ENCODE measurements at places on chromosomes 16 and 17. TPM values are rescaled to one million over a fixed set of nuclear protein-coding genes. Genes with fewer than 3 reads are reported as not detected.

KIF18B gene
- 7.4 TPM for total RNA-seq

RHOT1 gene
- total RNA-seq, result 36.1 TPM

CLDN7 gene
- total RNA-seq, result 0.44 TPM

TMEM98 gene
- 62.3 TPM for total RNA-seq

LGALS9C gene
- not detected for total RNA-seq

- H3K27ac ChIP-seq, result peak overlapping the region; percentile 24
- H3K4me1 ChIP-seq, result peaks cover 18% of the 10 kb centered on the region
- no peaks in the 10 kb centered on the region for H3K27me3 ChIP-seq
- no peaks in the 10 kb centered on the region for H3K36me3 ChIP-seq
- DNase-seq, result no peak
These were observed 26.3 kb downstream of the VPS53 start for GRCh38 chr17:688100-688989.

DNA sequence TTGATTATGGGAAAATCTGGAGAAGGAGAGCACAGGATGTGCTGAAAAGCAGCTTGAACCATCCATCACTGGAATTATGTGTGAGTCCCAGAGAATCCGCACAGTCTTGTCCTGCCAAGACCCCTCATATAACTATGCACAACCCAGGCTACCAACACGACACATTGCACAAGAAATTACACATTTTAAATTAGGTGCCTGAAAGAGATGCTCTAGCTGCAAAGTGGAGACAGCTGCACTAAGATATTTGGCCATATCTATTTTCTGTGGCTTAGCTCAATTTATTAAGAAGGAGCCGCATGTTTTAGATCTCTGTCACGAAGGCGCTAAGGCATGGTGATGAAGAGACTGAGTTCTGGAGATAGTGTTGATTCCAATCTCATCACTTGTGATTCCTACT, 1308.4 kb downstream of the CDH8 start:
- no peak overlapping the region for H3K27ac ChIP-seq
- no peak for DNase-seq
- H3K4me3 ChIP-seq, result no peak overlapping the region
- H3K4me1 ChIP-seq, result no peaks in the 10 kb centered on the region
- no peaks in the 10 kb centered on the region for H3K36me3 ChIP-seq

- H3K4me3 ChIP-seq, result peak overlapping the region; percentile 70
- peaks cover 39% of the 10 kb centered on the region for H3K4me1 ChIP-seq
- H3K27me3 ChIP-seq, result peaks cover 10% of the 10 kb centered on the region
- no peak for DNase-seq
- H3K27ac ChIP-seq, result peak overlapping the region; percentile 57
- H3K36me3 ChIP-seq, result no peaks in the 10 kb centered on the region
These were observed 76.9 kb downstream of the RAI1 start for GRCh38 chr17:17757956-17758845.

GRCh38 chr17:79978548-79978855, 57.2 kb downstream of the TBC1D16 start:
- H3K27ac ChIP-seq, result no peak overlapping the region
- no peaks in the 10 kb centered on the region for H3K36me3 ChIP-seq
- H3K27me3 ChIP-seq, result peaks cover 14% of the 10 kb centered on the region
- peaks cover 25% of the 10 kb centered on the region for H3K4me1 ChIP-seq
- H3K4me3 ChIP-seq, result no peak overlapping the region

DNA sequence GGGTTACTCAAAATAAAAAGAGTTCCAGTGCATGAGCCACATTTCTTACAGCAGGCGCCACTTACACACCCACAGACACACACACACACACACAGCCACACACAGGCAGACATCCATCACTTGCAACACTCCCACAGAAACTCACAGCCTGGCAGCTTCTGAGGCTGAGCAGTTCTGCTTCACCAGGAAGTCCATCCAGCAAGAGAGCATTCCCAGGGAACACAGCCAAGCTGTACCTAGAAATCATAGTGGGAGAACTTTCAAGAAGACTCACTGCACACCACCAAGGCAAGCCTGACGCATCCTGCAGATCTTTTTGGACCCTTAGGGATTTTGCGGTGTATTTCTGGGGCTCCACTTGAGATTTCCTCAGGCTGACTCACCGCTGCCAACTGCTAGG, 140.9 kb upstream of the WSB1 start:
- no peaks in the 10 kb centered on the region for H3K4me1 ChIP-seq
- H3K4me3 ChIP-seq, result no peak overlapping the region
- H3K27ac ChIP-seq, result no peak overlapping the region
- peaks cover 5% of the 10 kb centered on the region for H3K36me3 ChIP-seq
- peaks cover 2% of the 10 kb centered on the region for H3K27me3 ChIP-seq

DNA sequence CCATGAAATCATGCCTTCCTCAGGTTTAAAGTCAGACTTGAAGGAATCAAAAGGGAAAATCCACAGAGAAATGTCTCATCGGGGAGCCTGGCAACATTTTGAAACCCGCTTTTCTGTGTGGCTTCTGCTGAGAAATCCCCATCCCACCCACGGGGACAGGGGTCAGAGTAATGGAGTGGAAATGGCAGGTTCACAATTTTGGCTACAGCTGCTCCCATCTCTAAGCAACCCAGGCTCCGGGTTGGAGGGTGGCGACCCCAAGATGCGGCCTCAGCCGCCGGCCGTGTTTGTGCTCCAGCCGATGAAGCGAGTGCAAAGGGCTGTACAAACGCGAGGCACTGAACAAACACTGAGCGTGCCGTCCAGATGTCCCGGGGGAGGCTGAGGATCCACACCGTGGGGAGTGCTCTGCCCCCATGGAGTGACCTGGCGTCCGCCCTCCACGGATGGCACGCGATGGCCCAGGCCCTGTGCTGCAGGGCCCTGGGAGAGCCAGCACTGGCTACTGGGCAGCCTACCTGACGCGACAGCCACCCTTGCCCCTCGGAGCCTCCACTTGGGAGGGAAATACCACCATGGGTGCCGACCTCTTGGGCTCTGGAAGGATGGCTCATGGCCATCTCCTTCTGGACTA, 22.2 kb downstream of the SLC43A2 start:
- H3K36me3 ChIP-seq, result peaks cover 6% of the 10 kb centered on the region
- H3K4me1 ChIP-seq, result no peaks in the 10 kb centered on the region
- peaks cover 1% of the 10 kb centered on the region for H3K27me3 ChIP-seq

DNA sequence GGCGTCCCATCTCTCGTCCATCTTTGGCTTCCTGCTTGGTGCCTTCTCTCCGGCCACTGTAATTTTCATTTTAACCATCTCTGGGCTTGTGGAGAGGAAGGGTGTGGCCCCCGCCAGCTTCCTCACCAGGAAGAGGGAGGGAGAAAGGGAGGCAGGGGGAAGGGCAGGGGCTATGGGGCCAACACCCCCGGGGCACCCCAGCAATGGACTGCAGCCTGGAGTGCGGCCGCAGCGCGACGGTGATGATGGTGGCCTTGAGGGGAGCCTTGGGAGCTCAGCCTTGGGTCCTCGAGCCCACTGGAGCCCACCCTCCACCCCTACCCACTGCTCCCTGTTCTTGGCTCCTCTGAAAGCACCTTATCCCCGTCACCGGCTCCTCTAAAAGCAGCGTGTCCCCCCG, 9.5 kb downstream of the METRNL start:
- H3K36me3 ChIP-seq, result peaks cover 4% of the 10 kb centered on the region
- no peak overlapping the region for H3K27ac ChIP-seq
- peaks cover 3% of the 10 kb centered on the region for H3K4me1 ChIP-seq

DNA sequence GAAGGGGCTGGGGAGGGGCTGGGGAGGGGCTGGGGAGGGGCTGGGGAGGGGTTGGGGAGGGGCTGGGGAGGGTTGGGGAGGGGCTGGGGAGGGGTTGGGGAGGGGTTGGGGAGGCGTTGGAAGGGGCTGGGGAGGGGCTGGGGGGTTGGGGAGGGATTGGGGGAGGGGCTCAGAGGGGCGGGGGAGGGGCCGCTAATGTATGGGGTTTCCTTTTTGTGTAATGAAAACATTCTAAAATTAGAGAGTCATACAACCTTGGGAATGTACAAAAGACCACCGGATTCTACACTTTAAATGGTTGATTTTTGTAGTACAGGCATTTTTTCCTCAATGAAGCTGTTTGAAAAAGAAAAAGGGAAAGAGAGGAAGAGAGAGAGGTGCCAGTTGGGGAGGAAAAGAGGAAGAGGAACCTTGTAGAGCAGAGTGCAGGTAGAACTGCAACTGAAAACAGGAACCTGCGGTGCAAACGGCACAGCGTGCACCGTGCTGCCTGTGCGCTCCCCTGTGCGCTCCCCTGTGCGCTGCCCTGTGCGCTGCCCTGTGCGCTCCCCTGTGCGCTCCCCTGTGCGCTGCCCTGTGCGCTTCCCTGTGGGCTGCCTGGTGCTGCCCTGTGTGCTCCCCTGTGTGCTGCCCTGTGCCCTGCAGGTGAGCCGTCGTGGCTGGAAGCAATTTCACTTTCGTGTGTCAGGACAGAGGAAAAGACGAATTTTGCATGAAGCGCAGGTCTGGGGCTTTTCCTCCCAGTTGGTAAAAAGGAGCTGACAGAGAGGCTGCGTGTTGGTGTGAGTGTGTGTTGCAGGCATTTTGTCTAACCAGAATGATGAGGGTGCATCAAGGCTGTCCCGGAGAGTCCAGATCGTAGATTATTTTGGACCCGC, 40.8 kb downstream of the METRNL start:
- peak overlapping the region; percentile 84 for H3K4me3 ChIP-seq
- peaks cover 5% of the 10 kb centered on the region for H3K27me3 ChIP-seq
- peaks cover 12% of the 10 kb centered on the region for H3K36me3 ChIP-seq
- peaks cover 19% of the 10 kb centered on the region for H3K4me1 ChIP-seq
- DNase-seq, result peak; percentile 23
- no peak overlapping the region for H3K27ac ChIP-seq

- peak overlapping the region; percentile 30 for H3K4me3 ChIP-seq
- no peaks in the 10 kb centered on the region for H3K36me3 ChIP-seq
- H3K27ac ChIP-seq, result peak overlapping the region; percentile 98
- H3K4me1 ChIP-seq, result peaks cover 28% of the 10 kb centered on the region
- DNase-seq, result peak; percentile 44
These were observed 27.6 kb downstream of the STAT5B start for GRCh38 chr17:42248351-42249179.

- no peaks in the 10 kb centered on the region for H3K36me3 ChIP-seq
- DNase-seq, result no peak
- peaks cover 1% of the 10 kb centered on the region for H3K27me3 ChIP-seq
- no peak overlapping the region for H3K27ac ChIP-seq
- no peak overlapping the region for H3K4me3 ChIP-seq
These were observed 356.5 kb upstream of the CDH8 start for GRCh38 chr16:62392698-62393097.

DNA sequence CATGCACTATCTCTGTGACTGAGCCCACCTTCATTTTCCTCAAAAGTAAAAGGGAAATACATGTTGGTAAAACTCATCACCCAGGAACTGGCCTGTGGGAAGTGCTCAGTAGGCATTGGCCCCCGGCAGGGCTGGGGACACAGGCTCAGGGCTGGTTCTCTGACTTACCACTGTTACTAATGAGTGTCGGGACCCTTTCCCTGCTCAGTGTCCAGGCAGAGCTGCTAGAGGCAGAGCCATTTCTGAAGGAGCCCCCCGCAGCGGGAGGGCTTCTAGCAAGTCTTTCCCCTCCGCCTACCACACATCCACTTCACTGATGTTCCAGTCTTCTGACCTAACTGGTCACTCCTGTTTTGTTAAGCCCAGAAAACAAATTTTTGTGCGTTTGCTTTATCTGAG, 1.7 kb upstream of the PEMT start:
- H3K4me3 ChIP-seq, result peak overlapping the region; percentile 7
- peak overlapping the region; percentile 59 for H3K27ac ChIP-seq

- peaks cover 24% of the 10 kb centered on the region for H3K4me1 ChIP-seq
- H3K4me3 ChIP-seq, result no peak overlapping the region
- H3K36me3 ChIP-seq, result no peaks in the 10 kb centered on the region
- H3K27me3 ChIP-seq, result peaks cover 4% of the 10 kb centered on the region
These were observed 18.7 kb upstream of the ADGRG1 start for GRCh38 chr16:57609541-57610401.

DNA sequence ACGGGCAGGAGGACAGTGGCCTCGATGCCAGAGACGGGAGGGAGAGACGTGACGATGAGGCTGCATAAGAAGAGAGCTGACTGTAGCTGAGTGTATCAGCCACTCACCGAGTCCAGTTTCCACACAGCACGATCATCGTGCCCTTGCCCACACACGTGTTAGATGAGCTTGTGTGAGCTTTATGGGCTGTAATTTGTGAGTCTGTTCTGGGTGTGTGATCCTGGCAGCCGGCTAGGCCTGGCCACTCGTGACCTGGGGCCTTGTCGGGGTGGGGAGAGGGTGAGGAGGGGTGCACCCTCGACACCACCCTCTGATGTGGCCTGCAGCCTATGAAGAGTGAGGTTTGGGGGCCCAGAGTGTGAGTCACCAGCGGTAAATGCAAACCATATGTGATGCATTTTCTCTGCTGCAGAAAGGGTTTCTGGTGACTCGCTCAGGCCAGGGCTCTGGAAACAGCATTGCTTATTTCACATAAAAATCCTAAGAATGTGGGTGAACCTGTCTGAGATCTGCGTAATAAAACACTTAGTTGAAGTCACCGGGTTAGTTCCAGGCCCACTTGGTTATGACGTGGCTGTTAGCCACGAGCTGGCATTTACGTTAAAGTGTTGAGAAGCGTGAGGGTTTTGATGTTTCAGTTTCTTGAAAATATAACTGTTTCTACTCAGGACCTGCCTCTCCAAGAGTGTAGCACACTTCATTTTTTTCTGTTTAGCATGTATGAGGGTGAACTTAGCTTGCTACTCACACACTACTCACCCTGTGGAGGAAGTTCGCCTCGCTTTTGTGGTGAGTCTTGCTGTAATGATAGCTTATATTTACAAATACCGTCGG, 4.2 kb downstream of the METRNL start:
- H3K4me3 ChIP-seq, result peak overlapping the region; percentile 74
- peaks cover 18% of the 10 kb centered on the region for H3K4me1 ChIP-seq
- peak overlapping the region; percentile 52 for H3K27ac ChIP-seq
- peaks cover 4% of the 10 kb centered on the region for H3K36me3 ChIP-seq

DNA sequence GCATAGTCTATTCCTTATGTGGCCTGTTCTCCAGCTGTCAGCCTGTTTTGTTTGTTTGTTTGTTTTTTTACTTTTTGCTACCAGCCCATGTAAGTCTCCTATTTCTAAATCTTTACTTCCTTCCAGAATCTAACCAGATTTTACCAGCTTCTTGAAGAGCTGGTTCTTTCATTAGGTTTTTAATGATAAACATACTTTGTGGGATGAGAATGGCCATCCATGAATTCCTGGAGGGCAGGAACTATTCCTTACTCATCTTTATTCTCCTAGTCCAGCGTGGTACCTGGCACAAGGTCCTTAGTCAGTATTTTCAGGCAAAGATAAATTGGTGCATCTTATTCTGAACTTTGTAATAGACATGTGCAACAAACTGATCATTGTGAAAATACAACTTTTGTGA, 17.3 kb downstream of the RSPRY1 start:
- H3K4me3 ChIP-seq, result no peak overlapping the region
- peak overlapping the region; percentile 29 for H3K27ac ChIP-seq
- no peak for DNase-seq

All from glutamatergic neuron (in vitro differentiated cells).